Posterior cingulate gyrus (tissue), 11 donors: ENCODE measurements at places on chromosomes 16 and 17.

DNA sequence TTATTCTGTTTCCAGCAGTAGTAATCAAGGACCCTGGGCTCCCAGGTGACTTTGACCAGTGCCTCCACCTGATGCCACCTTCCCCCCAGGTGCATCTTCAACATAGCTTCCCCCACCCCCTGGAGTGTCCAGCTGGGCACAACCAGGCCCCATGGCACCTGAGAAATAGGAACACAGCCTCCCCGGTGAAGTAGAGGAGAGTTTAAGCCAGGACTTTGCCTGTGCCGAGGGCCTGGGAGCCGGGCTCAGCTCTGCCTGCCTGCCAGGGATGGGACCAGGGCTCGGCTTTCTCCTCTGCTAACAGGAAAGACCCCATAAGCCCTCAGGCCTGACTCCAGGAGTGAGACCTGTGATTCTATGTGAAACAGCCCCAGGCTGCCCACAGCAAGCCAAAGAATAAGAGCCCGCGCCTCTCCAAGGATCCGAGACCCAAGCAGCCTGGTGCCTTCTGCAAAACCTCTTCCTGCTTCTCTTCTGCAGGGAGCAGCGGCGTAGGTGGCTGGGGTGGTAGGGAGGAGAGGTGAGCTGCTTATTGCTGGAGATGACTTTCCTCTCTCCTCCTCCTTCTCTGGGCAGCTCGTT is 16.4 kb upstream of the RBFOX3 start:
- DNase-seq = no peak

- no peak for DNase-seq
Measured at GRCh38 chr17:44828919-44829522, 1.1 kb downstream of the GJC1 start.

DNA sequence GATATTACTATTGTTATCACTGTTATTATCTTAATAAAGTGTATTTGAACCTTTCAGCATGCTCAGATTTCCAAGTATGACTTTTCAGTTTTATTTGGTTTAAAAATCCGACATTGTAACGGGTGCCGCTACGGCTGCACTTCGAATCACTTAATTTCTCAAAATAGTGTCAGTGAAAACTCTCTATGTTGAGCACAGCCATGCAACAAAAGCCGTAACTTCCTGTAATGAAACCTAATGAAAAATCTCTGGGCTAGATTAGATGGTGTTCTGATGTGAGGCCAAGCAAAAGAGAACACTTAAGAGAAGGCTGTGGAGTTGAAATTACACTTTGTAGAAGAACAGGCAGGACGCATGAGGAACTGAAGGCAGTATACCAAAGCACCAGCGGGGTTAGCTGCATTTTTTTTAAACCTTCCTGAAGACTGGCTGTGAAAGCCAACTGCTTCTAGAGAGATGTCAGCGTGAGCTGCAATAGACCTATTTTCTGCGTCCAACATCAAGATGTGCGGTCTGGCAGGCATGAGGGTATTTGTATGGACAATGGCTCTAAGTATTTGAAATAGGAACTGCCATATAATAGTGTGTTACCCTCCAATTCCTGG is 1545.0 kb upstream of the GOT2 start:
- DNase-seq = no peak

- no peak for DNase-seq
Measured at GRCh38 chr16:58793366-58793765, 59.2 kb upstream of the GOT2 start.

- DNase-seq = no peak
Measured at GRCh38 chr17:43377056-43377810, 21.6 kb upstream of the ARL4D start.

DNA sequence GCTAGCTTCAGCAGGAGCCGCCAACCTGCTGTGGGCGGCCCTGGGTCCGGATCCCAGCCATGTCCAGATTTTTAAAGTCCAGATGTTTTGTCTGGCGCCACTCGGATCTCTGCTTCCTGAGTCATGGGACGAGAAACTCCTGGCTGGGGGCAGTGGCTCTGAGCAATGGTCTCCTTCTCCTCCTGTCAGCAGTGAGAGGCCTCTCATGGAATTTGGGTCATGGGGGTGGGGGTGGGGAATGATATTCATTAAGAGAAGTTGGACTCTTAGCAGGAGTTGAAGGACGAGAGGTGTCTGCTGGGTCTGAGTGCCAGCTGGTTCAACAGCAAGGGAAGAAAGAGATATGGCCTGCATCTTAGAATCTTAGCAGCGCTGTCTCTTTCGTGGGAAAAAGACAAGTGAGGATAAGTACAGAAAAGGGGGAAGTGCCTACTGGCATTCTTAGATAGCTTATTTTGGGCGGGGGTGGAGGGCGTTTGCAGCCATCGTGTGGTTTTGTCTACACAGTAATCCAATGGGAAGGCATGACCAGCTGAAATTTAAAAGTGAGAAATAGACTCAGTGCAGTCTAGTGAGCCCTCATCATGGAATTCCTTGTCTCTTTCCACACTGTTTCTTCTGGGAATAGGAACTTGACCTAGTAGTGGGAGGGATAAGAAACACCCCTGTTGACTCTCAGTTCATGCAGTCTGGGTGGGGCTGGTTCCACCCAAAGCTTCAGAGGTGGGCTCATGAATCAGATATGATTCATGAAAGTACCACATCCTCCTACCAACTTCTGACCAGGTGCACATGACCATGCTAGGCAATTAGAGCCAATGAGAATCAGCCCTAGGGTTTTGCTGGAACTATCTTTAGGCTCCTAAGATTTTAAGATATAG is 80.5 kb downstream of the MYH13 start:
- DNase-seq = no peak

DNA sequence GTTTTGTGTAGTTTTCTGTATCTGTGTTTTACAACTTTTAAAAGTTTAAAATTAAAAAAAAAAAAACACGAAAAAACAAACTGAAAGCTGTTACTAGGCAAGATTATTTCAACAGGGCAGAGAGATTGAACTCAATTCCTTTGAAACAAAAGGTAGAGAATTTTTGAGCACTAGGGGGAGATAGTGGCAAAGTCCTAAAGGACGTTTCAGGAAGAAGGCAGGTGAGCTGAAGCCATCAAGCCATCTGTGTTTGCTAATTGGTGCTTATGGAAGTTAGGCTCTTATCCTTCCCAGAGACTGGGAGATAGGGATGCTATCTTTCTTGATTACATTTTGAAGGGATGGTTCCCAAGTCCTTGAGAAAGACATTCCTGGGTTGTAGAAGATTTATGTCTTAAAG is 70.6 kb upstream of the CLEC3A start:
- DNase-seq = no peak

DNA sequence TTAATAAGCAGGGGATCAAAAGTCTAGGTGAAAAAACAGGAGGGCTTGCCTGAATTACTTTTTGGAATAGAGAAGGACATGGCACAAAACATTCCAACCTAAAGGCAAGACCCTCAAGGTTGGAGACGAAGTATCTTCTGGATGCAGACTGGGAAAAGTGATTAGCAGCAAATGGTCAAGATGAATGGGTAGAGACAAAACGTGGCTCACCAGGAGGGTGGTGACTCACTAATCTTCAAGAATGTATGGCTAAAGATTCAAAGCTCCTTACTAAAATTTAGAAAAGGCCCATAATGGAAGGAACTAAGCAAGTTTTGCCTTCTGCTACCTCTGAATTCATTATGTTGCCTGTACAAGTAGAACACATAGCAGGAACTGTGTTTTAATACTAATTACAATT is 469.5 kb upstream of the RBFOX1 start:
- no peak for DNase-seq

DNA sequence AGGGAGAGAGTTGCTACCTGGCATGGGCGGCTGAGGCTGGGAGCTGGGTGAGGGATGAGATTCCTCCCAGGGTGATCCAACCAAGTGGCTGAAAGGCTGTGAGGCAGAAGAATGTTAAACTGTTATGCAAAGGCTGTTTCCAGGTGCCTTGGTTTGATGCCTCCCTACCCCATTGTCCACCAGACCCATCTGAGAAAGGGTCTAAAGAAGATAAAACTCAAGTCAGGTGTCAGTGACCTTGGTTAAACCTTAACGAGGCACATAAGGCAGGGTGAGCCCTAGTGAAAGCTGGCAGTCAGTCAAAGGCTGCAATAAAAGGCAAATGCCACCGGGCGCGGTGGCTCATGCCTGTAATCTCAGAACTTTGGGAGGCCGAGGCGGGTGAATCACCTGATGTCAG is 23.8 kb downstream of the LDHD start:
- no peak for DNase-seq

- DNase-seq = no peak
Measured at GRCh38 chr16:51497541-51498211, 346.6 kb upstream of the SALL1 start.

GRCh38 chr16:81397879-81398520 is 46.6 kb upstream of the CMIP start:
- no peak for DNase-seq

- no peak for DNase-seq
Measured at GRCh38 chr17:82061047-82061925, 4.3 kb downstream of the DUS1L start.

GRCh38 chr17:35315283-35315682 is 58.1 kb downstream of the SLFN11 start:
- no peak for DNase-seq

DNA sequence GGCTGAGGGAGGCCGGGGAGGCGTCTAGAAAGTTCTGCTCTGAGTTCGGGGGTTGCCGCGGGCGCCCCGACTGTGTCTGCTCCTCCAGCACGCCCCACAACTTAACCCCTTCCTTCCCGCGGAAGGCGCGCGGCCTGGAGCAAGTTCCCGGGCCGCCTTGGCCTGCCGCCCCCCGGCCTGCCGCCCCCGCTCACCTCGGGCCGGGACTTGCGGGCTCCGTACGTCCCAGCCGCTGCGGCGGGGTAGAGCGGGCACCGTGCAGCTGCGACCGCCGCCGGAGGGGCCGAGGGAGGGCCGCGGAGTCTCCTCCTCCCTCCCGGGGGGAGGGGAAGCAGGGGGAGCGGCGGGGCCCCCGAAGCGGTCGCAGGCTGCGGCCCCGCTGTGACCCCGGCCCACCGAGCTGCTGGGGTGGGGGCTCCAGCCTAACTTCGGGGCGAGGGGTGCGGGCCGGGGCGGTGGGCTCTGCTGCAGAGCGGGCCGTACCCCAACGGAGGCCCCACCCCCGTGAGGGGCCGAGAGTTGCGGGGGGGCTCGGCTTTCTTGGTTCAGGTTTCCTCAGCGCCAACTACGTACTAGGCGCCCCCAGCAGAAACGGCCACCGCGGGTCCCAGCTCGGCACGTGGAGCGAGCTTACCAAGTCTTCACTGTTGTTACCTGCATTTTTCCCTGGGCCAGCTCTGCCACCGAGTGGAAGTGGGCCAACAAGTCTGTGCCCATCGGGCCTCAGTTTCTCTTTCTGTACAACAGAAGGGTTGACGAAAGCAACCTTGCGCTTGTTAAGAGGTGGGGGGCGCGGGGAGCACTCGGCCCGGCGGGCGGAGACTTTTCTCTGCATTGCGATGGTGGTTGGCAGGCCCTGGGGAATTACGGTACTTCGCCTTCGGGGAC is at the start of gene CCDC102A:
Gene CCDC102A, minus strand, starts transcription at position 266 of the 888 bp plus-strand sequence. CDS start 7,394 bp downstream, outside the sequence.
- DNase-seq = no peak

- no peak for DNase-seq
Measured at GRCh38 chr16:49486400-49486799, 112.8 kb downstream of the C16orf78 start.

DNA sequence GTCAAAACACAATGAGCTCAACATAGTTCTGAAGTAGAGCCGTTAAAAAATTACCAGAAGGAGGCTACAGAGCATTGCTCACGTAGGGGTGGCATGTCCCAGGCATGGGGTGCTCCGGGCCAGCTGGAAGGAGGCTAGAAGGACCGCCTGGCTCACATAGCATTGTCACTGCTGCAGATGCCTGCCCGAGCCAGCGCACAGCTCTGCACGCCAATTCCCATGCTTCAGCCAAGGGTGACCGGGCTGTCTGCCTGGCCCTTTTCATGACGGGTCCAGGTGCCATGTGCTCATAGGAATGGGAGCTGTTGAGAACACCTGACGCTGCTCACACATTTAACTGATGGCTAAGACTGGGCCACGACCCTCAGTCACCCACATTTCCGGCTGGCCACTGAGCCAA is 228.9 kb upstream of the FOXF1 start:
- no peak for DNase-seq

GRCh38 chr16:23134274-23134673 is 15.0 kb downstream of the USP31 start:
- no peak for DNase-seq

DNA sequence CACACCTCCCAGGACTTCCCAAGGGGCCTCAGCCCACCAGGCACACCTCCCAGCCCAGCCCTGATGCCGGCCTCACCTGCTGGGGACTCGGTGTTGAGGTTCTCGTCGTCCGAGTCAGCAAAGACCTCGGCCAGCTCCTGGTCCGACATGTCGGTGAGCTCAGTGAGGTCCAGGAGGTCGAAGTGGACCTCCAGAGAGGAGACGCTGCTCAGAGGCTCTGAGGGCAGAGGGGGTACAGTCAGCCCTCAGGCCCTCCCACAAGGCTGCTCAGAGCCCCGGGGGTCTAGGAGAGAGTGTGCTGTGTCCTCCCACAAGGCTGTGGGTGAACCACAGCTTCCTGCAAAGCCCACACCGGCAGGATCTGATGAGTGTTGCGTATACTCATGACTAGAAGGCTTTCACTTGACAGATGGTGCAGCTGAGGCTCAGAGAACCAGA is 10.5 kb downstream of the DBNDD1 start:
- DNase-seq = no peak

GRCh38 chr17:6749519-6749918 is 6.3 kb upstream of the XAF1 start:
- DNase-seq = no peak

DNA sequence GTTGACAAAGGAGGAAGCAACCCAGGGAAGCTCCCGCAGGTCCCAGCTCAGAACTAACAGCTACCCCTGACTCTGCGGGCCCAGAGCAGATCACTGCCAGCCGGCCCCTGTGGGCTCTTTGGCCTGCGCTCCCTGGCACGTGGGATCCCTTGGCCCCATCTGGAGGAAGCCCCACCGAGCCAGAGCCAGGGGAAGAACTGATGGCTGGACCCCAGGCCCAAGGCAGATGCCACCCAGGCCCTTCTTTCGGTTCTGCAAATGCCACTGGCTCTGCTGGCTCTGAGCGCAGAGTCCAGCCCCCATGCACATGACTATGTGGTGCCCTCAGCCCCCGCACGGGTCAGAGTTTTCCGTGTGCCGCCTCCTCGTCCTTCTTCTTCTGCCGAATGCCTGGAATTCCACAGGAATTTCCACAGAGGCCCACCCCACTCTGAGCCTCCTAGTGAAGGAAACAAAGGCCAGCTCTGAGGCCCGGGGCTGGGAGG is 35.8 kb upstream of the SNN start:
- no peak for DNase-seq

GRCh38 chr16:14963281-14964173 is 11.3 kb upstream of the PDXDC1 start:
- no peak for DNase-seq

GRCh38 chr16:49738832-49739231 is 117.1 kb downstream of the ZNF423 start:
- no peak for DNase-seq
